ENCODE measurements at places on chromosomes 2 and 18. TPM values are rescaled to one million over a fixed set of nuclear protein-coding genes. Genes with fewer than 3 reads are reported as not detected.

Gene LRPPRC
- total RNA-seq: 98.6 TPM

Gene MEP1B
- total RNA-seq: not detected

Gene PCARE
- 0.84 TPM for total RNA-seq

Gene SESTD1
- total RNA-seq: 33.7 TPM

Gene PAX3
- not detected for total RNA-seq

Gene EGR4
- total RNA-seq: not detected

Gene ASXL3
- total RNA-seq: 4.3 TPM

Gene PSME4
- 51.0 TPM for total RNA-seq

Gene APLF
- 3.9 TPM for total RNA-seq

Gene RASGRP3
- 53.8 TPM for total RNA-seq

Gene SP140
- total RNA-seq: 0.47 TPM

All from left ventricle myocardium superior (tissue), 1 donor.